Stimulated activated naive B cell treated with anti-CD40 and anti-IgM and Interleukin-4, amounts not matched to agents 10 μg/mL and 1 μg/mL and 100 μg/mL, for 72 hours (primary cell): ENCODE measurements at places on chromosomes 13 and 19.

DNA sequence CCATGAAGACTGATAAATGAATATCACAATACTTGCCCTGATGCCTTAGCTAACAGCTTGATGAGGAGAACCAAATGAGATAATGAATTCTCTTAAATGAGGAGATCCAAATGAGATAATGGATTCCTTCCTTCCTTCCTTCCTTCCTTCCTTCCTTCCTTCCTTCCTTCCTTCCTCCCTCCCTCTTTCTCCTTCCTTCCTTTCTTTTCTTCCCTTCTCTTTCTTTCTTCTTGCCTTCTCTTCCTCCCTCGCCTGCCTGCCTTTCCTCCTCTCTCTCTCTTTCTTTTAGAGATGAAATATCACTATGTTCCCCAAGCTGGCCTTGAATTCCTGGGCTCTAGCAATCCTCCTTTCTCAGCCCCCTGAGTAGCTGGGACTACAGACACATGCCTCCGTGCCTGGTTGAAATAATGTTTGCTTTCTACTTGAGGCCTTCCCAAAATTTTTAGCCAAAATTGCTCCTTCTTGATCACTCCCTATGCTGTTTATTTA, 4.0 kb upstream of the SLAIN1 start:
- H3K27ac ChIP-seq, result no peak overlapping the region
- peaks cover 11% of the 10 kb centered on the region for H3K4me1 ChIP-seq
- no peak overlapping the region for H3K4me3 ChIP-seq
- no peaks in the 10 kb centered on the region for H3K27me3 ChIP-seq

- no peak for DNase-seq
- H3K4me3 ChIP-seq, result no peak overlapping the region
- peaks cover 63% of the 10 kb centered on the region for H3K36me3 ChIP-seq
- H3K27ac ChIP-seq, result no peak overlapping the region
Observed at GRCh38 chr19:40033989-40034560, 22.0 kb downstream of the ZNF780B start.

DNA sequence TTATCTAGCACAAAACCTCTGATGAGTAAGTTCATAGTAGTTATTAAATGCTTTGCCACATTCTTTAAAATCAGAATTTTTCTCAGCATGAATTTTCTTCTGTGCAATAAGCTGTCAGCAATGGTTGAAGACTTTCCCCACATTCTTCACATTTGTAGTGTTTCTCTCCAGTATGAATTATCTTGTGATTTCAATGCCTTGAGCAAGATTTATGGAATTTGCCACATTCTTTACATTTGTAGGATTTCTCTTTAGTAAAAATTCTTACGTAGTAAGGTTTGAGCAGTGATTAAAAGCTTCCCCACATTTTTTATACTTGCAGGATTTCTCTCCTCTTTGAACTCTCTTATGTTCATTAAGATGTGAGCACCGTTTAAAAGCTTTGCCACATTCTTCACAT, 33.6 kb downstream of the ZNF682 start:
- H3K4me3 ChIP-seq, result no peak overlapping the region
- peaks cover 57% of the 10 kb centered on the region for H3K36me3 ChIP-seq
- no peak for DNase-seq
- H3K27me3 ChIP-seq, result no peaks in the 10 kb centered on the region
- no peaks in the 10 kb centered on the region for H3K4me1 ChIP-seq
- H3K27ac ChIP-seq, result no peak overlapping the region

GRCh38 chr13:74056801-74057542, 77.2 kb downstream of the KLF12 start:
- no peak overlapping the region for H3K4me3 ChIP-seq
- no peaks in the 10 kb centered on the region for H3K27me3 ChIP-seq
- DNase-seq, result no peak
- peaks cover 41% of the 10 kb centered on the region for H3K4me1 ChIP-seq

DNA sequence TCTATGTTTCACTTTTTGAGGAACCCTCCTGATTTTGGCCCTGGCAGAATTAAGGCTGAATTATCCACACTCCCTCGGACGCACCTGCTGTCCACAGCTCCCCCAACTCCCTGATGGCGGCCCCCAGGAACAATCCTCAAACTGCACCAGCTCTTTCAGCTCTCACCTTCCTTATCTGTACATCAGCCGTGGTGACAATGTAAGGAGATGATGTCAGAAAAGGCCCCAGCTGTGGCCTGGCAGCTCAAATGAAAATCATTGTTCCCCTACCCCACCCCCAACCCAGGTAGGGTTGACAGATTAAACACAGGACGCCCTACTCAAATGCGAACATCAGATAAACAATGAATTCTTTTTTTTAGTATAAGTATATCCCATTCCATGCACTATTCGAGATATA, 35.0 kb upstream of the KLF2 start:
- H3K4me1 ChIP-seq, result peaks cover 29% of the 10 kb centered on the region
- no peak for DNase-seq
- no peaks in the 10 kb centered on the region for H3K36me3 ChIP-seq
- H3K27ac ChIP-seq, result peak overlapping the region; percentile 28
- peaks cover 8% of the 10 kb centered on the region for H3K27me3 ChIP-seq

DNA sequence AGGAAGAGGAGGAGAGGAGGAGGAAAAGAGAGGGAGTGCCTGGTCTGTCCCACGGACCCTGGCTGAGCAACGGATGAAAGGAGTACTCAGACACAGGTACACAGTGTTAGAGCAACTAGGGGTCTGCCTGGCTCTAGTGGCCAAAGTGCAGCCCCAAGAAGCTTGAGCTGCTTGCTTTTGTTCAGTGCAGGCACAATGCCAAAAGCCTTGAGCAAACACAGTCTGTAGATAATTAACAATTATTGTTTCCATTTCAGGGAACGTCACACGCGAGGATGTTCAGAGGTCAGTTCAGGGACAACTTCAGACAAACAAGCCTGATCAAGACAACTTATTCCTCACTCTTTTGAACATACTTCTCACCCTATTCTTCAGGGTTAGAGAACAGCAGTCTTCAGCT, 32.2 kb upstream of the ZNF726 start:
- no peak overlapping the region for H3K27ac ChIP-seq
- H3K27me3 ChIP-seq, result peaks cover 20% of the 10 kb centered on the region
- peaks cover 6% of the 10 kb centered on the region for H3K36me3 ChIP-seq
- H3K4me3 ChIP-seq, result no peak overlapping the region
- H3K4me1 ChIP-seq, result no peaks in the 10 kb centered on the region

- H3K4me1 ChIP-seq, result no peaks in the 10 kb centered on the region
- no peak overlapping the region for H3K27ac ChIP-seq
- DNase-seq, result no peak
- no peaks in the 10 kb centered on the region for H3K27me3 ChIP-seq
Observed at GRCh38 chr13:93955904-93956303, 523.6 kb downstream of the DCT start.

- peak; percentile 92 for DNase-seq
- no peaks in the 10 kb centered on the region for H3K27me3 ChIP-seq
- peaks cover 11% of the 10 kb centered on the region for H3K36me3 ChIP-seq
- peak overlapping the region; percentile 97 for H3K27ac ChIP-seq
Observed at GRCh38 chr19:20237773-20238623, 71.0 kb downstream of the ZNF486 start.

DNA sequence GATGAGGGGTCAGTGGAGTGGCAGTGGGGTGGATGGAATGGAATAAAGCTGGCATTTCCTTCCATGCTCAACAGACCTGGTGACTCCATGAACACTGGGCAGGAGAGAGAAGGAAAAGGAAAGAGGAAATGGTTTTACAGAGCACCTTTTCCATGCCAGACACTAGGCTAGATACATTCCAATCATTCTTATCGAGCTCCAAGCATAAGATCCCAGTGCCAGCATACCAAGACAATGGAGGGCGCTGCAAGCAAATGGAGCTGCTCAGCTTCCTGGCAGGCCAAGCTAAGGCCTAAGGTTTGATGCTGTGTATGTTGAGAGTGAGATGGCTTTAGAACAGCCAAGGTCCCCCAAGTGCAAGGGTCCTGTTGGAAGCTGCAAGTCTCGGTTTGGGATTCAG, 113.2 kb downstream of the HSPH1 start:
- H3K4me3 ChIP-seq, result no peak overlapping the region
- no peak for DNase-seq
- H3K4me1 ChIP-seq, result peaks cover 39% of the 10 kb centered on the region
- no peaks in the 10 kb centered on the region for H3K36me3 ChIP-seq

DNA sequence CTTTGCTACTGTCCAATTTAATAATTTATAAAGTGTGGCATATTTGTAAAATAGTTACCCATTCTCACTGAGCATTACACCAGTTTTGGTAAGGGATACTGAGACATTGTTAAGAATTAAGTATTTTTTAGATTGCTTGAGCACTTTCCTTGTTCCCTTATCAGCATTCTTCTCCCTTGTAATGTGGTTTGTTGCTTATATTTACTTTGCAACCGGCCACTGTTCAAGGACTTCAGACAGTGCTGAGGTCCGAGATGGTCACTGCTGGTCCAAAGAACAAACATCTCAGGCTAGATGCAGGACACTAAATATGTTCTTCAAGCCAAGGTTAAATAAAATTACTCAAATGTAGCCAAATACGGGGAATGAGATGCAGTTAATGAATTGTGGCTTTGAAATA, 161.4 kb downstream of the TM9SF2 start:
- H3K27ac ChIP-seq, result no peak overlapping the region
- no peak for DNase-seq
- no peak overlapping the region for H3K4me3 ChIP-seq
- H3K27me3 ChIP-seq, result peaks cover 13% of the 10 kb centered on the region
- peaks cover 8% of the 10 kb centered on the region for H3K4me1 ChIP-seq

DNA sequence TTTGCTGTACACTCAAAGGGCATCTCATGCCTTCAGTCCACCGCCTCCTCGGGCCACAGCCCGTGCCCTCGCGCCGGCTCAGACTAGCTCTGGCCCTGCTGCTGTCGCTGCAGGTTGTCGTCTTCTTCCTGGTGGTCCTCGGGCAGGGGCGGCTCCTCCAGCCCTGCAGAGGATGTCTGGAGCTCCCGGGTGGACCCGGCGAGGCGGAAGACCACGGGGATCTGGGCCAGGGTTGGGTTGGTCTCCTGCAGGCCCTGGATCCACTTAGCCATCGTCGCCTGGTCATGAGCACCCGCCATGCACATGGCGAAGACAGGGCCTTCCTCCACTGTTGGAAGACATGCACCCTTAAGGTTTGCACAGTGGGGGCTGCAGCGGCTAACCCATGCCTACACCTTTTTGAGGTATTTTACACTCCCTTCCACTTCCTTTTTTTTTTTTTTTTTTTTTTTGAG, 489 bp upstream of the ZNF653 start:
- peaks cover 24% of the 10 kb centered on the region for H3K4me1 ChIP-seq
- DNase-seq, result no peak
- peak overlapping the region; percentile 90 for H3K4me3 ChIP-seq

- no peak for DNase-seq
- no peak overlapping the region for H3K4me3 ChIP-seq
- peaks cover 18% of the 10 kb centered on the region for H3K27me3 ChIP-seq
- no peaks in the 10 kb centered on the region for H3K36me3 ChIP-seq
- H3K27ac ChIP-seq, result no peak overlapping the region
Observed at GRCh38 chr13:33352041-33352440, 66.5 kb upstream of the STARD13 start.

- H3K27ac ChIP-seq, result peak overlapping the region; percentile 21
- H3K27me3 ChIP-seq, result peaks cover 21% of the 10 kb centered on the region
- no peaks in the 10 kb centered on the region for H3K36me3 ChIP-seq
- H3K4me1 ChIP-seq, result peaks cover 13% of the 10 kb centered on the region
- H3K4me3 ChIP-seq, result no peak overlapping the region
- DNase-seq, result no peak
Observed at GRCh38 chr19:41175801-41176777, 16.9 kb upstream of the CYP2S1 start.

DNA sequence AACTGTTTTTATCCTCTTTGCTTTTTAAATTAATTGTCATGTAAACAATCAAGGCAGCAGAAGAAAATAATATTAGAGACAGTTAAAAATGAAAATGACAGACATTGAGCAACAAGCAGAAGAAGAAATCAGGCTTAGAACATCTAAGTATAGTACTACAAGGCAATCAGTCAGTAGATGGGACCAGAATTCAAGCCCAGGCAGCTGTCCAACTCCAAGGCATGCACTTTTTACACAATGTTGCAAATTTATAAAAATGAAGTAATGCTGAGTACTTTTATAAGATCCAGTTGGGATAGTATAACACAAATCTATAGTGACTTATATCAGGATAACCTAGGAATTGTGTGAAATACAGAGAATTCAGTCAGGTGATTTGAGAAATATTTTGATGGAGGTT, 2815.8 kb downstream of the PCDH9 start:
- no peak for DNase-seq
- H3K4me1 ChIP-seq, result no peaks in the 10 kb centered on the region
- H3K27ac ChIP-seq, result no peak overlapping the region
- no peak overlapping the region for H3K4me3 ChIP-seq
- H3K36me3 ChIP-seq, result no peaks in the 10 kb centered on the region
- H3K27me3 ChIP-seq, result no peaks in the 10 kb centered on the region

- no peak overlapping the region for H3K4me3 ChIP-seq
- no peaks in the 10 kb centered on the region for H3K27me3 ChIP-seq
- H3K27ac ChIP-seq, result no peak overlapping the region
Observed at GRCh38 chr13:24737042-24737441, 26.9 kb upstream of the RNF17 start.

DNA sequence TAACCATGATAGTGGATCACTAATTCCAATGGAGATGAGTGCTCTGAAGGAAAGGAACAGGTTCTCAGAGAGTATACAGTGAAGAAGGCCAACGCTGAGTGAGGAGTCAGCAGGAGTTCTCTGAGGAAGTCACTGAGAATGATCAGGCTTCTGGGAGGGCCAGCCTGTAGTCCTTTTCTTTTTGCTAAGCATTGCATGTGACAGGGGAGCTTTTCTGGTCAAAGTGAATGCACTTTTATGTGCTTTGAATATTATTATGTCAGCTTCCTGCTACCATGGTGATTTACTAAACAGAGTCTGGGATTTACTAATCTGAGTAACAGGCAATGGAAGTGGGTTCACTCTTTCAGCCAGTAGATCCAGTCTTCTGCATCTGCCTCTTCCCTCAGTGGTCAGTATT, 81.1 kb upstream of the SERP2 start:
- no peak overlapping the region for H3K4me3 ChIP-seq
- no peaks in the 10 kb centered on the region for H3K4me1 ChIP-seq
- H3K36me3 ChIP-seq, result no peaks in the 10 kb centered on the region
- no peak overlapping the region for H3K27ac ChIP-seq
- peaks cover 24% of the 10 kb centered on the region for H3K27me3 ChIP-seq

GRCh38 chr19:42363614-42364346, 26.3 kb downstream of the CNFN start:
- H3K4me3 ChIP-seq, result peak overlapping the region; percentile 9
- no peaks in the 10 kb centered on the region for H3K27me3 ChIP-seq
- no peak for DNase-seq
- H3K36me3 ChIP-seq, result peaks cover 35% of the 10 kb centered on the region

- no peaks in the 10 kb centered on the region for H3K4me1 ChIP-seq
- H3K36me3 ChIP-seq, result no peaks in the 10 kb centered on the region
- no peaks in the 10 kb centered on the region for H3K27me3 ChIP-seq
- no peak for DNase-seq
- no peak overlapping the region for H3K4me3 ChIP-seq
Observed at GRCh38 chr13:23969647-23970046, 72.3 kb upstream of the C1QTNF9B start.

GRCh38 chr13:113064534-113065405, 40.8 kb upstream of the F7 start:
- DNase-seq, result no peak
- no peaks in the 10 kb centered on the region for H3K4me1 ChIP-seq
- H3K4me3 ChIP-seq, result no peak overlapping the region
- peaks cover 14% of the 10 kb centered on the region for H3K36me3 ChIP-seq
